ENCODE measurements at places on chromosomes 16 and 17.

DNA sequence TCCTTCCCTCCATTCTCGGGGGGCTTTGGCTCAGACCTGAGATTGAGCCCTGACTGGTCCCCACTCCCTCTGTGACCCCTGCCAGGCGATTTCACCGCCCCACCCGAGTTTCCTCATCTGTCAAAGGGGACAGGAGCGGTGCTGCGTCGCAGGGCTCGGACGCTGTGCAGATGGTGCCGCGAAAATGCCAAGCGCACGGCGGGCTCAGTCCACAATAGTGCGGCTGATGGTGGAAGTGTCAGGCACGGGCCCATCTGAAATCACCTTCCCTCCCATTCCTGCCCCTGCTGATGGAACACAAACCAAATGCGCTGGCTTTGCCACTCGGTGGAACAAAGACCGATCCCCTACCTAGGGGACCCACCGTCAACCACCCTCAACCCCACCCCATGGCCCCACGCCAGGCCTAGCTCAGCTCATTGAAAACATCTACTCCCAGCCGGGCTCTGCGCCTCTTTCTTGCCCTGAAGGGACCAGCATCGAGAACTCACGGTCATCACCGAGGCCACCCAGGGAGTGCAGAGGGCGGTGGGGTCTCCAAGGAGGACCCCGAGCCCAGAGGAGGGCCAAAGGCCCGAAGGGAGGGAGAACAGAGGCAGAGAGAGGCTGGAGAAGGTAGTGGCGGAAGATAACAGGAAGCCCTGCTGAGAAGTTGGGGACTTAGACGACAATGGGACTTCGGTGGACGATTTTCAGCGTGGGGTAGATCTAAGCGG, 1.4 kb downstream of the CARHSP1 start:
- DNase-seq = no peak

- no peak for DNase-seq
Observed at GRCh38 chr17:68390888-68391545, 66.3 kb downstream of the WIPI1 start.

DNA sequence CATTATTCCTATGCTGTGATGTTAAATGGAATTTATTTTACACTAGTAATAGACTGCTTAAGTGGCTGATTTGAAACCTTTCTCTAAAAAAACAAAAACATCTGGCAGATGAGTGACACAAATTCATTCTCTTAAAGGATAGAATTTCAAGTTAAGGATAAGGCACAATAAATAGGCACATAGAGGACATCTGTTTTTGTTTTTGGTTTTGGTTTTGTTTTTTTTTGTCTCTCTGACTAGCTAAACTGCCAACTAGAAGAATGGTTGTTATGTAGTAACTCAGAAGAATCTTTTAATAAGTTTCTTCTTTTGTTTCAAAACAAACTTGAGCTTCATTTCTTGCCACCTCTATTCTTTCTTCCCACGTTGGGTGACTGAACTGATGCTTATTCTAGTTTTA, 5.1 kb upstream of the VPS4A start:
- no peak for DNase-seq

- peak; percentile 70 for DNase-seq
Observed at GRCh38 chr17:924711-925475, 54.7 kb downstream of the NXN start.

GRCh38 chr16:66489385-66489784, 60.5 kb downstream of the TK2 start:
- DNase-seq = no peak

DNA sequence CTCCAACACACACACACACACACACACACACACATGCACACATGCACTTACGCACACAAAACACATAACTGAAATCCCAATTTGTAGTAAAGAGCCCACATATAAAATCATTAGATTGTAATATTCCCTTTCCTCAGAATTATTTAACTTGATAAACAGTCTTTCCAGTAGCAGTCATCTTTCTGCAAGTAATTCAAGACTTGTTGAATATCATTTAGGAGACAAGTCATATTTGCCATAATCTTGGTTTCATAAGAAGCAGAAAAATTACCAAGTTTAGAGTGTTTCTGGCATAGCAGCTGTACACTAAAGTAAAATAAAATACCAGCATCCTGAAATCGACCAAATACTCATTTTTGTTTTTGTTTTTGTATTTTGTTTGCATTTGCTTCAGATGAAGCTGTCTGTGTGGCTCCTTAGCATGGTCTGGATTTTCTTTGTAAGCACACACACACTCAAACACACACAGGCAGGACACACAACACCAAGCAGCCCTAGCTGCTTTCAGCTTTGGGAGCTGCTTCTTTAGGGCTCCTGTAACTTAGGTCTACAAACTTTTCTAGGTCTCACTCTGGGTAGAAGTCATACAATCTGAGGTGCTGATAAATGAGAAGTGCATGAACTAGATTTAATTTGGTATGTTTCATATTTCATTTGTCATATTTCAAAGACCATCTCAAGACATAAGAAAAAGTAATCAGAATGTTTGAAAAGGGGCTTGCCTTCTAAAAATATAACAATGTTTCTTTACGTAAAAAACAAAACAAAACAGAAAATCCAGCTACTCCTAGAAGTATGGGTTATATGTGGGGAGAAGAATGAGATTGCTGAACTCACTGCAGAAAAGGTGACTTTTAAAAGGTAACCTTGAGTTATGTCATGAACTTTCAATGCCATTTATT, 3.0 kb downstream of the SALL1 start:
- DNase-seq = no peak

- DNase-seq = no peak
Observed at GRCh38 chr17:29157310-29157709, 22.9 kb downstream of the MYO18A start.

GRCh38 chr17:6668727-6669425, 17.3 kb downstream of the C17orf100 start:
- DNase-seq = no peak

DNA sequence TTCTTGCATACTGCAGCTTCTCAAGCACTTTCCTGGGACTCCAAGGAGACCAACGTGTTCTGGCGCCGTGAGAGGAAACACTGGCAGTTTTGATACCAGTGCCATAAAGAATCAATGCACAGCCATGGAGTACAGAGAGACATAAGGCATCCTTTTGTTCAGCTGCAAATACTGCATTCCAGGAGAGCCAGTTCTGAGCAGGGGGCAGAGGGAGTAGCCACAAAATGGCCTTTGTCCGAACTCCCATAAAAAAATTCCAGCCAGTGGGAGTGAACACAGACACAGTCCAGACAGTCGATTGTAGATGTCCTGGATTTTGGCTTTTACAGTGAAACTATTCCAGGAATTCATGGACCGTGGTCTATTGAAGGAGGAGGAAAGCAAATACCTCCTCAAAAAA, 36.2 kb upstream of the TEKT3 start:
- no peak for DNase-seq

DNA sequence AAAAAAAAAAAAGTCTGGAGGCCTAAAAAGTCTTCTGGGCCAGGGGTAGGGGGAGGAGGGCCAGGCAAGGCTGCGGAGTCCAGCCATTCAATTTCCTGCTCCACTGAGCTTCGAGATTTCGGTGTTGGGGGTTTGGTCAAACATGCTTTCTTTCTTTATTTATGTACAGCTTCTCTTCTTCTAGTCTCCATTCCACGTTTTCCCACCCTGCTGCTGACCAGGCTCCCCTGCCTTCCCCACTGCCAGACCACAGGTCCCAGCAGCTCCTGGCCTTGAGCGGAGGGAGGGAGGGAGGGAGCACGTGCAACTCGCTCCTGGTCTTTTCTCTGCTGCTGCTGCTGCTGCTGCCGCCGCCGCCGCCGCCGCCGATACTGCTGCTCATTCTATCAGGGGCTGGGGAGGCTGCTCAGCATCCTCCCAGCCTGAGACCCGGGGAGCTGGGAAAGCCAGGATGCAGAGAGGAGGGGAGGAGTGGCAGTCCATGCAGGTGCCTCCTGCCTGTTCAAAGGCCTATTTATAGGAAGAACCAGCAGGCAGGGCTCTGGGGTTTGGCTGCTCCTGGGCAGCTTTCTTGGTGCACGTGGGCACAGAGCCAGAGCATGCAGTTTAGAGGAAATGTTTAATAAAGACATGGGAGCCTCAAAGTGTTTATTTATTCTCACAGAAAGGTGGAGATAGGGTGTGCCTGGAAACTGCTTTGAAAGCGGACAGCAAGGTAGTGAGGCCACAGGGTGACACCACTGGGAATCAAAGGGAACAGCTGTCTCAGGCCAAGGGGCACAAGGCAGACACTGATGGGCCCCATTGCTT, 23.4 kb upstream of the ZFHX3 start:
- DNase-seq = no peak

- no peak for DNase-seq
Observed at GRCh38 chr16:47865337-47865855, 290.4 kb downstream of the ABCC12 start.

- DNase-seq = no peak
Observed at GRCh38 chr16:88010343-88010967, 59.2 kb downstream of the BANP start.

DNA sequence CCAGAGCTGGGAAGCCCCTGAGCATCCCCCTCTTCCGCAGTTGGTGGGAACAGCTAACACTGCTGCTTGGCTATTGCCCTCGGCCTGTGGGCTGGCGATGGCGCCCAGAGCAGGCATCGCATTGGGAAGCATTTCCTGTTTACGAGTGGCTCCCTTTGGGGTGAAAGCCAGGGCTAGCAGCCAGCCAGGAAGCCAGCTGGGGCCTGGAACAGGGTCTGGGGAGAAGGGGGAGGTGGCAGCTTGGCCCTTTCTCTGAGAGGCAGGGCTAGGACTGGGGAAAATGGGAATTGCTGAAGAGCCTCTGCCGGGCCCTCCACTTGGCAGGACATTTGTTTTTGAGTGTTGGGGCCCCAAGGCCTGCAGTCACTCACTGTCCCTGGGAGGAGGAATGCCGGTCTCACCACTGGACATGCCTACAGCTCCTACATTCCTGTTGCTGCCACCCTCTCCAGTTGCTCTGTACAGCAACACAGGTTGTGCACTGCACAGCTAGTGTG, 2.4 kb upstream of the MTSS2 start:
- DNase-seq = no peak

DNA sequence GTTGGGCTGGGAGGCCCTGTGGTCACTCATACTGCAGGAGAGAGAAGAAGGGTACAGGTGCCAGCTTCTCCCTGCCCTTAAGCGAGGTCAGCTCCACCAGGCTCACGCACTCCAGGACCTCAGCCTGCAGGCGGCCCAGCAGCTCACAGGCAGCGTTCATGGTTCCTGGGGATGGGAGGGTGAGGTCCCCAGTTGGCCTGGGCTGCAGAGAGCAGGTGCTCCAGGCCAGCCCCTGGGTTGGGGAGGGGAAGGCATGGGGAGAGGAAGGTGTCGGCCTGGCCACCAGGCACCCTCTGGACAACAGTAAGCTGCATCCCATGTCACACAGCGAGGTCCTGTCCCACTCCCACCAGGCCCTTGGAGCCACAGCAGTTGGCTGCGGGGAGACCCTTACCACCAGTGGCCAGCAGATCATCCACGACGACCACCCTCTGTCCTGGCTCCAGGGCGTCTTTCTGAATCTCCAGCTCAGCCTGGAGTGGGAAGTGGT, 2.0 kb downstream of the APRT start:
- DNase-seq = no peak

DNA sequence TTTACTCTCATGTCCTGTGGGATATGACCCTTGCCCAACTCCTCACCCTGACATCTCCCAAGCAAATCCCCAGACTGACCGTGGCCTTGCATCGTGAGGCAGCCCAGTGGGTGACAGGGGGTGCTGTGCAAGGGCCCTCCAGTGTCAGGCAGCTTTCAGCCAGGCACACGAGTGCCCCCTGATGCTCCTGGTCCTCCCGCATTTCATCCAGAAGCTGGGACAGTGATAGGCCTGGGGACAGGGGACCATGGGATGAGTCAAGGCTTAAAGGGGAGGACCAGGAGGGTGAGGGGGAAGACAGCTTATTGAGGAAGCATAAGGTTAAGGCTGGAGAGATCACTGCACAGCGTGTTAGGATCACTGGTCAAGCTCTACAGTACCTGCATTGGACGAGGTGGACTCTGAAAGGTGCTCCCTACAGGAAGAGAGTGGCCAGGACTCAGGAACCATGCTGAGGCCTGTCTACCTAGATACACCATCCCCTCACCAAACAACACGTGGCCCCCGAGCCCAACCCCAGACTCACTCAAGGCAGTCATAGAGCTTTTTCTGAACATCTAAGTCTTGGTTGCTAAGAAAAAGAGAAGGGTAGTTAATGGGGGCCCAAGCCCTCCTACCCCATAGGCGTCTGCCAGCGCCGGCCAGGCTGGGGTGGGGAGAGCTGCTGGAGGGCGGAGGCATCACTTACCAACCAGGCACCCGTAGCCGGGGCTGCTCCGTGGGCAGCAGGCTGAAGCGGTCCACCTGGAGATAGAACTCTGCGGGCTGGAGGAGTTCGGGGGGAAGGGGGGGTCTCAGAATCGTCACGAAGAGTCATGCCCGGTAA, 998 bp downstream of the ACD start:
- no peak for DNase-seq

- no peak for DNase-seq
Observed at GRCh38 chr16:85010446-85010930, 847 bp downstream of the ZDHHC7 start.

DNA sequence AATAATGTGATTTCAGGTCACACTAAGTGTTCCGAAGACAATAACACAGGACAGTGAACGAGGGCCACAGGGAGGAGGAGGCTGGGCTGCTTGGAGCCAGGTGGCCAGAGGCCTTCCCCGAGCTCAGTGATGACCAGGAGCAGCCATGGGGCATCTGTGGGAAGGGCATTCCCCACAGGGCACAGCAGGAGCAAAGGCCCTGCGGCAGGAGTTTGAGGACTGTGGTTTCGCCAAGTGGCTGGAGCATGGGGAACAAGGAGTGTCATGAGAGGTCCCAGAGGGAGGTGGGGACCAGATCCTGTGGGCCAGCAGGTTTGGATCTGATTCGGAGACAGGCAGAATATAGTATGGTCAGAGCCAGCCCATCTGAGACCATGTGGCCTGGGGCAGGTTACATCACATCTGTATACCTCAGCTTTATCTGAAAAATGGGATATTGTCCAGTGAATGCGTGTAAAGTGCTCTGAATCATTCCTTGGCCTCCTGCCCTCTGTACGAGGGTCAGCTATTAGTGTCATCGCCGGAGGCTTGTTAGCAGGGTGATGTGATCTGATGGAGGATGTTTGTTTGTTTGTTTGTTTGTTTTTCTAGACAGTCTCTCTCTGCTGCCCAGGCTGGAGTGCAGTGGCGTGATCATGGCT, 176.8 kb downstream of the KATNIP start:
- DNase-seq = no peak

DNA sequence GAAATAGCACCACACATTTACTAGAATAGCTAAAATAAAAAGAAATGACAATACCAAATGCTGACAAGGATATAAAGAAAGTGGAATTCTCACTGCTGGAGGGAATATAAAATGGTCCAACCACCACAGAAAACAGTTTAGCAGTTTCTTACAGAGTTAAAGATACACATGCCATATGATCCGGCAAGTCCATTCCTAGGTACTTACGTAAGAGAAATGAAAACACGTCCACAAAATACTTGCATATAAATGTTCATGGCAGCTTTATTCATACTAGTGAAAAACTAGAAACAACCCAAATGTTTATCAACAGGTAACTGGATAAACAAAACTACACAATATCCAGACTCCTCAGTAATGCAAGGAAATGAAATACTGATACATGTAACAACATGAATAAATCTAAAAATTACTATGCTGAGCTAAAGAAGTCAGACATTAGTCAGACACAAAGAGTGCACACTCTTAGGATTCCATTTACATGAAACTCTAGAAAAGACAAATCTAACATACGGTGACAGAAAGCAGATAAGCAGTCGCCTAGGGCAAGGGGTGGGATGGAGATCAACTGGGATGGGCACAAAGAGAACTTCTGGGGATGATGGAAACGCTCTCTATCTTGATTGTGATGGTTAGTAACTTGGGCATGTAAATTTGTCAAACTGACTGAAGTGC, 76.4 kb downstream of the SMG6 start:
- DNase-seq = no peak

Data from LNCaP clone FGC (cell line).